ENCODE measurements at places on chromosomes 1 and 21.

DNA sequence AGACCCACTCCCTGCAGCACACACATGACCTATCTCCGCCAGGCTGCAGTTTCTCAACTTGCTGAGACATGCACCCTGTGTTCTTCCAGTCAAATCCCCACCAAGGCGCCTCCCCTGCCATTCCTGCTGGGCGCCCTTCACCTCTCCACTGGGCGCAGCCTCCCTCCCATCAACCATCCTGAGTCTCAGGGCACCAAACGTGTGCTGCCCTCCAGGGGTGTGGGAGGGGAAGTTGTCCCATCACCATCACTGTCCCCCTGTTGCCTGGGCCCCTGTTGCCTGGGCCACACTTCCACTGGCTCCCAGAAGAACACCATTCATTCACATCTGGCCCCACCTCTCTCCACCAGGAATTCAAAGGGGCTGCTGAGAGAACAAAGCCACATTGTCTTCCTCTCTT is 44.9 kb upstream of the EFHD2 start:
- DNase-seq = no peak

- no peak for DNase-seq
Measured at GRCh38 chr1:217021956-217022355, 298.7 kb upstream of the ESRRG start.

GRCh38 chr1:14707531-14708445 is 109.3 kb downstream of the KAZN start:
- DNase-seq = no peak

DNA sequence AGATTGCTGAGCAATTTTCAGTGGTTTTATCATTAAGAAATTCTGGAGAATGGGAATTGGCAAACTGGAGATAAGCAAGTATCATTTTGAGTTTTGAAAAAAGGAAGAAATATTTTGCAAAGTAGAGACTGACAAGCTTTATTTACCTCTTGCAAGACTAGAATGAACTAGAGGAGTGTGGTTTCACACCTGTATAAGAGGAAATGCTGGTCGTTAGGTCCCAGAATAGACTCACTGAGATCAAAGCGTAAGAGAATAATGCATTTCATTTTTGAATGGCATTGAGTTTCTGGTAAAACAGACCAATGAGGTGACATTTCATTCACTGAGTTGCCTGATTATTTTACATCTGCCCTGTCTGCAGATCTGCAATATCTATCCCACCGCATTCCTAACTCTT is 308.1 kb downstream of the ADGRL2 start:
- DNase-seq = no peak

DNA sequence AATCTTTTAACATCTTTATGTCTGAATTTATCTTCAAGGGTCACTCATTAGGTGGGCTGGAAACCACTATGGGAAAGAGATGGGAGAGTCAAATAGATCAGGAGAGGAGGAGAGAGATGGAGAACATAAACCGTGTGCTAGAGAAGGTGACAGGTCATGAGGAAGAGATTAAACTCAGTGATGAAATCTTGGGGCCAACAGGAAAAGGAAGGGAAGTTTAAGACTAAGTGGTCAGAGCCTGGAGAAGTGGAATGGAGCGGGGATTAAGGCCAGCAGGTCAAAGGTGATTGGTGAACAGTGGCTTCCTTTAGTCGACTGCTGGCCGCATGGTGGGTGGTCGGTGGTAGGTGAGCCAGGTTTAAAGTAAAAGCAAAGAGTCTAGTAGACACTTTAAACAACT is 169.3 kb upstream of the IVNS1ABP start:
- no peak for DNase-seq

DNA sequence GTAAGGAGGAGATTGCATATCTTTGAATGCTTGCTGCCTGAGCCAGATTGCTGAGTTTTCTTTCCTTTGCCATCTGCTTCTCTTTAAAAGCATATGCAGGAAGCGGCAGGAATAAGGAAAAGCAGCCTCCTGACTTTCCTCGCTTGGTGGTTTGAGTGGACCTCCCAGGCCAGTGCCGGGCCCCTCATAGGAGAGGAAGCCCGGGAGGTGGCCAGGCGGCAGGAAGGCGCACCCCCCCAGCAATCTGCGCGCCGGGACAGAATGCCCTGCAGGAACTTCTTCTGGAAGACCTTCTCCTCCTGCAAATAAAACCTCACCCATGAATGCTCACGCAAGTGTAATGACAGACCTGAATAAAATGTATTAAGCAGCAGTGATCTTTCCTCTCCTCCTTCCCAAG is 1.5 kb downstream of the CORT start:
- DNase-seq = no peak

All from NCI-H2227 treated with DMSO at 0.1 percent for 48 hours (cell line).